CD4-positive, alpha-beta T cell treated with Interleukin-4 for 1 hour (primary cell): ENCODE measurements at places on chromosomes 5 and 9.

DNA sequence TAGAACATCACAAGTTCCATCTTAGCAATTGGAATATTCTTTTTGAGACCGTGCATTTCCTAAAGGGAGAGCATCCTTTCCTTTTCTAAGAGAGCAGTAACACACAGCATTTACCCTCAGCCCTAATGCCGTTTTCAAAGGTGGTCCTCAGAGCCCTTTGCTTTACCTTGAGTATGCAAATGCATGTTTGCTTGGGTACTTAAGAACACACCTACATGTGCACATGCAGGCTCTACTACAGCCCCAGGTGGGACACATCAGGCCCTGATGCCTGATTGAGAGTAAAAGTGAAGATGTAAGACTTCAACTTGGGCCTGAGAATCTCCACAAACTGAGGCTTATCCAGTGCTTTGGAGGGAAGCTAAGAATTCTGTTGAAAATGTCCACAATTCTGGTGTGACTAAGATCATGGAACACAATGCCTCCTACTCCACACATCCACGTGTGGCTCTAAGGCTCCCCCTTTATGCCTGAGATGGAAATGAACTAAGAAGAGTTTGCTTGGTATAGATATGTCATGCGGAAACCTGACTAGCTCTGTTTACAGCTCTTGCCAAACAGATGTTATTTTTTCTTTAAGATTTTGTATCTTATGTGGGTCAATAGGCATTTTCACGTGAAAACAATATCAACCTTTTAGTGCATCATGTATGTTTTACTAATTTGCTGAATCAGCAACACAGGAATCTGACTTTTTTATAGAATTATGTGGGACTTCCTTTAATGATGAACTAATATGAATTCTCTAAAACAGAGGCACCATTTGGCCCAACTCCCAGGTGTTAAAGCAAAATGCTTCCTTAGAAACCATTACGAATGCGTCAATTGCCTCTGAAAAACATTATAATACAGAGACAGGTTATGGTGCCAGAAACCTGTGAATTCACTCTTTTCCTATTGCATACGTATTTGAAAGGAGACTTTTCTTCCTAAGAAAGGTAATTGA, 48.9 kb upstream of the SLC2A8 start:
- DNase-seq = no peak

DNA sequence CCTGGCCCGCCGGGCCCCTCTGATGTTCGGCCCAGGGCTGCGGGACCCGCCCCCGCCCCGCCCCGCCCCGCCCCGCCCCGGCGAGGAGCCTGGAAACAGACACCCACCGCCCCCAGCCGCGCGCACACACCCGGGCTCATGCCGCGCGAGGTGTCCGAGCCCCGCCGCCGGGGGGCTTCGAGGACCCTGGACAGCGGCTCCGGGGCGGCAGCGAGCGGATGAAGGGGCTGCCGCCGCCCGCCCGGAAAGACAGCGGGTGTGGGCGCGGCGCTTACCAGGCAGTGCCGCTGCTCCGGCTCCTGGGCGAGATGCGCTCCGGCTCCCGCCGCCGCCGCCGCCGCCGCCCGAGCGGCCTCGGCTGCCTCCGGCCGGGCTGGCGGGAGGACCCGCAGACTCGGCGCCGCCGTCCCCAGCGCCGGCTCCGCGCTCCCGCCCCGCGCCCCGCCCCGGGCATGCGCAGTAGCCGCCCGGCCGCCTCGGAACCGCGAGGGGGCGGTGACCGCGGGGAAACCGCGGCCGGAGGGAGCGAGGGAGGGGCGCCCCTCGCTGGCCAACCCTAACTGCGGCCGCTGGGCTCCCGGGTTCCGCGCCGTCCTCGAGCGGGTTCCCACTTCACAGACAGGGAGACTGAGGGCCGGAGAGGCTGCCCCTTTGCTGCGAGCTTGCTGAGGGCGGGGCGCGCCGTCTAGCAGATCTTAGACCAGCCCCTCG, at the start of gene GPRIN1:
Gene GPRIN1 (minus strand): TSS at position 433 of the 711 bp plus-strand sequence. CDS start 10,322 bp downstream, outside the sequence.
- DNase-seq = peak; percentile 41

- peak; percentile 24 for DNase-seq
These were observed 11.8 kb upstream of the EXOC3 start for GRCh38 chr5:431001-431710.

GRCh38 chr5:156261275-156261939, 65.6 kb upstream of the SGCD start:
- DNase-seq = no peak

DNA sequence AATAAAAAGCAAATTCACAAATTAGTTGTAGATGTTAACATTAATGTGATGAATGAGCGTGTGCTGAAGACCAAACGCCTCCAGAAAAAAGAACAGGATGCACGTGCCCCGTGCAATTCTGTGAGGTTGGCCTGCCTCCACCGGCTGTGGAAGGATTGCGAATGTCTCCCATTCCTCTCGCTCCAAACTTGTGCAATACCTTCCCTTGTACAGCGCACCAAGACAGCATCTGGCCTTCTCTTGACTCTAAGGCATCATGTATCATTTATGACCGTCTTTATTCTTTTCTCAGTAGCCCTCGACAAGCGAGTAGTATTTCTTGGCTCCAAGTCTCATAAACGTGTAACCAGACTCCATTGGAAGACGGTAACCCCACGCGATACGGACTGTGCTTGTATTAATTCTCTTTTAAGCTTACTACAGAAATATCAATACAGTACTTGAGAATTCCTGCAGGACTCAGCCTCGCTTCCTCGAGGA, 1.5 kb upstream of the TESK1 start:
- DNase-seq = no peak

- DNase-seq = no peak
These were observed 691 bp downstream of the THBS4 start for GRCh38 chr5:80035839-80036238.

- DNase-seq = no peak
These were observed 36.4 kb downstream of the NXNL2 start for GRCh38 chr9:88571419-88571818.
